ENCODE measurements at places on chromosomes 2 and 18. TPM values are rescaled to one million over a fixed set of nuclear protein-coding genes. Genes with fewer than 3 reads are reported as not detected.
A peak's percentile ranks its signal among the peaks of the same experiment; 100 is the strongest.

RAD51AP2 gene
- not detected for total RNA-seq

SP140 gene
- total RNA-seq: 1.4 TPM

CHRNG gene
- not detected for total RNA-seq

- no peaks in the 10 kb centered on the region for H3K4me1 ChIP-seq
- no peaks in the 10 kb centered on the region for H3K27me3 ChIP-seq
- no peak overlapping the region for H3K4me3 ChIP-seq
- DNase-seq: no peak
These were observed 1106.6 kb upstream of the FAM98A start for GRCh38 chr2:34705551-34706247.

DNA sequence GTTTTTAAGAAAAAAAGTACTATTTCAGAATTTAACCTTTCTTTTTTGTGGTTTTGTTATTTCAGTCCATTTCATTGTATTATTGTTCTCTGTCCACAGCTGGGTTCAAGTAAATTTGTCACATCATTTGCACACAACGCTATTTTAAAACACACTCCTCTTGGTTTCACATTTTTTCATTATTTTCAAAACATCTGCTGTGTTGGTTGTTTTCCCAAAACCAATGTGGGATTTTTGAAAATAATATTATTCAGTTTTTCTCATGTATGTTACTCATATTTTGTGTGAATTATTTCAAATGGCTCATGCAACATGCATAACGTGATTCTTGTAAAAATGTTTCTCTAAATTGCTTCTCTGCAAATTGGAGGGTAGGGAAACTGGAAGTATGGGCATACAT is 589.2 kb downstream of the METTL4 start:
- no peaks in the 10 kb centered on the region for H3K36me3 ChIP-seq
- DNase-seq: no peak
- H3K27ac ChIP-seq: no peak overlapping the region
- H3K27me3 ChIP-seq: no peaks in the 10 kb centered on the region

DNA sequence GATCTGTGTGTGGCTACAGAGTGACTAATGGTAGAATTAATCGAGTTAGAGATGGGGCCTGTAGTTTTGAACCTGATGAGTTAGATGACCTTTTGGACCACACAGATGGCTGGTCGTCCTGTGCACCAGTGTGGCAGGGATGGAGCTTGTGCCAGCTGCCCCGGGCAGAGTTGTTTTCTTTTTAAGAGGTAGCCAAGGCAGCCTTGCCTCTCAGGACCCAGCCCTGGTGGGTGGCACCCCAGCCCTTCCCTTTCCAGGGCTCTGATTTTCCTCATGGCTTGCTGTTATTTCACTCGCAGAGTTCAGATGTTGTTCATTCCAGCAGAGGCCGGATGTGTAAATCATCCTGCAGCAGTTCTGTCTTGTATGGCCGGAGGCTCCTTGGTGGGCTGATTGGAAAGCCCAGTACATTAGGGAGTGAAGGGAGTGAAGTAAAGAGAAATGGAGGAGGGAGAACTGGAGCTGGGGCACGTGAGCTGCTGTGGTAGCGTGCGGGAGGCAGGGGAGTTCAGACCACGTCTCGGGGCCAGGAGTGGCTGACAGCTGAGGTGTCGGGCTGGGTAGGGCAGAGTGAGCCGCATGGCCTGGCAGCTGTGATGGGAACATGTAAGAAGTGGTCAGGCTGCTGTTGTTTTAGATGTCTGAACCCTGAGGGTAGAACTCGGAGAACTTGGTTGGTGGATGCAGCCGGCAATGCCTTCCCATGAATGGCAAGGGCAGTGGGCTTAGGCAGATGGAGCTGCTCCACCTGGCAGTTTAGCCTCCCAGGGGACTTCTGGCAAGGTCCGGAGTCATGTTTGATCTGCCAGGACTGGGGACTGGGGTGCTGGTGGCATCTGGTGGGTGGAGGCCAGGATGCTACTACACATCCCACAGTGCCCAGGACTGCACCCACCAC is 28.8 kb downstream of the ASAP2 start:
- DNase-seq: peak; percentile 74
- H3K4me1 ChIP-seq: peaks cover 57% of the 10 kb centered on the region
- no peaks in the 10 kb centered on the region for H3K27me3 ChIP-seq
- no peaks in the 10 kb centered on the region for H3K36me3 ChIP-seq
- peak overlapping the region; percentile 95 for H3K27ac ChIP-seq
- no peak overlapping the region for H3K4me3 ChIP-seq

GRCh38 chr2:200466425-200467418 is 43.1 kb downstream of the KCTD18 start:
- H3K4me3 ChIP-seq: no peak overlapping the region
- H3K27me3 ChIP-seq: no peaks in the 10 kb centered on the region
- peaks cover 2% of the 10 kb centered on the region for H3K4me1 ChIP-seq

Data from IMR-90 (cell line).